ENCODE measurements at places on chromosomes 4 and X.

GRCh38 chrX:125532411-125533089, 212.9 kb downstream of the TEX13C start:
- no peak for DNase-seq

DNA sequence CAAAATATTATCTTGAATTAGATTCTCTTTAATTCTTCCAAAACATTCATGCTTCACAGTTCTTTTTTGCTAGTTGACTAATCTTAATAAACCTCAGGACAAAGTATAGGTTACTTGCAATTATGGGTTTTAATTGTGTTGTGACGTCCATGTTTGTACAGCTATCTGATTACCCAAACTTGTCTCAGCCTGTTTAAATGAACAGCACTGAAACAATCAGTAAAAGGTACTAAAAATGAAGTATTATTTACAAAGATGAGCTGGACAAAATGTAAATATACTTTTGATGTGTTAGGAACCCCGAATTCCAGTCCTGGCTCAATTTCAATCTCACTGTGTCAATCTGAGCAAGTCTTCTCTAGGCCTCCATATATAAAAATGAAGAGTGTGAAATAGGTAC, 57.4 kb upstream of the SLC6A14 start:
- no peak for DNase-seq

- no peak for DNase-seq
Observed at GRCh38 chr4:77127837-77128621, 29.0 kb upstream of the CCNG2 start.

DNA sequence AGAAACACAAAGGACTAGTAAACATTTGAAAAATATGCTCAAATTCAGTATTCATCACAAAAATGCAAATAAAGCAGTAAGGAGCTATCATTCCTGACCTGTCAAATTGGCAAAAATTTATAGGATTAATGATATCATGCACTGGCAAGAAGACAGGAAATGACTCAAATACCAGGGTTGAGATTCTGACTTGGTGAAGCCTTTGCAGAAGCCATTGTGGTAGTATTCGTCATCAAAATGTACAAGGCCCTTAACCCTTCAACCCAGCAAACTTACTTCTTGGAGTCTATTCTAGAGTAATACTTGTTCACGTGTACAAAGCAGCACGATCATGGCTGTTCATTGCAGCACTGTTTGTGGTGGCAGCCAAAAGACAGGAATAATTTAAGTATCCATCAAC, 132.4 kb downstream of the ENOX2 start:
- DNase-seq: no peak

DNA sequence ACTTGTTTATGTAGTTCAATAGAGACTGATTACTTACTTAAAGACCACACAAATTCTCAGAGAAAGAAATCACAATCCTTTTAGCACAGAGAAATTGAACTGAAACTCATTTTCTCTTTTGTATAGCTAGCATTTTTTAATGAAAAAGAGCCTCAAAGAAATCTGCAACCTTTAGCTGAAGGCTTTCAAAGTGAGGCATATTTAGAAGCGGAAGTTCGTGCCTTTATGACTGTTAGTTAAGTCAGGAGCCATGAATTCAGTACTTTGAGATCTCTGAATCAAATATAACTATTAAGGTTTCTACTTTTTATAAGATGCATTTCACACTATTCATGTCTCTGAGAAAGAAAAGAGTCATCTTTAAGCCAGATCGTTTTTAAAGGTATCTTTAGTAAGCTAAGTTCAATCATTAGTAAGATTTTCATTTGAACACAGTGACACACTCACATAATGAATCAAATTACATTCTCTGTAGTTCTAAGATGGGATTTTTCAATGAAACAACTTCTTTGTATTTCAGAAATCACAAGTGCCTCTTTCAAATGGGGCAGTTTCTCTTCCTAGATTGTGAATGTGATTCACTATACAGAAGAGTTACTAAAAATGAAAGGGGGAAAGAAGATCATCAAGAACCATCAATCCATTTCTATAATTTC, 61.4 kb downstream of the SMARCA1 start:
- DNase-seq: no peak

- no peak for DNase-seq
Observed at GRCh38 chrX:154715825-154716224, 35.1 kb downstream of the GAB3 start.

DNA sequence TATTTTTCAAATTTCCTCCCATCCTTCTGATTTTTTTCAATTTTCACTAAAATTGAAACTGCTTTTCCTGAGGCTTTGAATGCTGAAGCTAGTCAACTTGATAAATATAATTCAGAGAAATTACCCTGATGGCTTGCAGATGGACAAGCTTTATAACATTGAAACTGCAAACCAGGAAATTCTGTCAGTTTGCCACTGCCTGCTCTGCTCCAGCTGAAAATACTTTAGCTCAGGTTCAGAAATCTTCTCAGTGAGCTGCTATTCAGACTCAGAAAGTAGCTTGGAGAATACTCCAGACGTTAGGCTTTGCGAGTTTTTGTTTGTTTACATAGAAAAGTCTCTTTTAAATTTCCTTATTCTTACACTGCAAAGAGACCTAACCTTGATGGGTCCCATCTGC, 1574.7 kb downstream of the STIM2 start:
- DNase-seq: no peak

GRCh38 chr4:169611157-169611556, 1.2 kb downstream of the NEK1 start:
- no peak for DNase-seq

GRCh38 chr4:89653012-89653411, 183.9 kb downstream of the SNCA start:
- DNase-seq: no peak

GRCh38 chr4:130395871-130396270, 1299.9 kb downstream of the C4orf33 start:
- DNase-seq: no peak

DNA sequence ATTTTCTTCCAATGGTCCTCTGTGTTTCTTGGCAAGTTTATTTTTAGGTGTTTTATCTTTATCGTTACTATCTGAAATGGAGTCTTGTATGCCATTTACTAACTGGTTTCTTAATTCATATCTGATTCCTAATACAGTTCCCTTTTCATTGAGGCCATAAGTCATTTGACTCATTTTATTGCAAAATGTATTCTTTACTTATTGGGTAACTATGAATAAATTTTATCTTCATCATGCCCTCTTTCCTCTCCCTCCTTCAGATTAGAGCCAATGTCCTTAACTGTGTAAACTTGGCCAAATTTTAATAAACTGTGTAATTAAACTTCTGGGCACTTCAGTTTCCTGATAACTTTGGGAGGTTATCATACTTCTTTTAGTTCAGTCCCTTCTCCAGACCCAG, 19.3 kb upstream of the MSMO1 start:
- DNase-seq: no peak

DNA sequence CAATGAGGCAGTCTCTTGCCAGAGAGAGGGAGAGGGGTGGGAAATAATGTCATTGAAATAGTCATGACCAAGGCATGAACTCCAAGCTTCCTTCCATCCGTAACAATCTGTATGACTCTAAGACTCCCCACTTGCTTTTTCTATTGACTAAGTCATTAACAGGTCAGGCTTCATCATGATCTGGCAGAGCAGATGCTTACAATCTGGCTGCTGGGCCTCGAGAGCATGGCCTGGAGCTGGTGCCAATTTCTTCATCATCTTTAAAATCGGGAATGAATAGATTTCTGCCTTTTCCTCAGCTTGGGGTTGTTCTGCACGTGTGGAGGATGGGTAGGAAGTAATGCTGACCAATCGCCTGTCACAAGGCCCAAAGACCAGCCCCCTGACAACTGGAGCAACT, 280.6 kb upstream of the CLNK start:
- no peak for DNase-seq

- no peak for DNase-seq
Observed at GRCh38 chr4:33302321-33302720, 2582.2 kb downstream of the PCDH7 start.

GRCh38 chrX:38561951-38562719, 793 bp downstream of the TSPAN7 start:
- no peak for DNase-seq

GRCh38 chr4:47218631-47219030, 187.3 kb downstream of the GABRB1 start:
- no peak for DNase-seq

GRCh38 chr4:40199179-40199670, 2.4 kb downstream of the RHOH start:
- DNase-seq: no peak

DNA sequence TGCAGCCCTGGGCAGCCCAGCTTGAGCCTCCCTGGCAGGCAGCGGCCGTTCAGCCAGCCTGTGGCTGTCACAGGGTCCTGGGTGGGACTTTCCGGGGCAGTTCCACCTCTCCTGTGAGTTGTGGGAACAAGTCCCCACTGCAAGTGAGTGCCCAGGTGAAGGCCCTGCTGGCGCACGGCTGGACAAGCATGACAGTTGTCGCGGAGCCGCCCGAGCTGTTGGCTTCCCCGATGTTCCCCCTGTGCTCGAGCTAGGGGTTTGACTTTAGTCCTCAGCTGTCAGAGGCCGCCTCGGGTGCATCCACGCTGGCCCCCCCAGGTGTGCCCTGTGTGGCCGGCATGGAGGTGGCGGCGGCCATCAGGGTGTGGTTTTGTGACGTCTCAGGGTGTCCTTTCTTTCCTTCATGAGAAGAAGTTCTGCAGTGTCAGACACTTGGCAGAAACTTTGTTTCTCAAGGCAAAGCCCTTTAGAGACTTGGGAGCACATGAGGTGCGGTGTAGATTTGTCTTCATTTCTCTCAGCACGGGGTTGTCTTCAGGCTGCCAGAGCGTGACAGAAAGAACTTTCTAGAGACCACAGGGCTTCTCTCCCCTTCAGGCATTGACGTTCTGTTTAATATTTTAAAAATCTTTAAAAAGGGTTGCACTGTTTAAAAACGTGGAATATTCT, 69.4 kb upstream of the HGFAC start:
- DNase-seq: no peak

DNA sequence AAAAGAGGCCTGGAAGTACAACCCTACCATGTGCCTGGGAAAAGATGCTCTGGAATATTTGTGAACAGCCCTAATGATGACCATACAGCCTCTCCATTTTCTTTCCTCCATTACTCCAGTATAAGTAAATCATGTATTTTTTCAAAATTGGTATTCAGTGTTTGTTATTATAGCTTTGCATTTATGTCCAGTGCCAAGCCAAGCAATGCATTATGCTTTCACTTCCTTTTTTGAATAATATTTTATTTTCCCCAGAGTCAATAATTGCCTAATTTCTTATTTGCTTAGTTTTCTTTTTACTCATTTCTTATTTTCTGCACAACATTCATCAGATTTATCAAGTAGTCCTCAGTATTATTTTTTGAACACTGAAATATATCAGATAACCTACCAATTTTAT, 49.3 kb upstream of the EOLA2 start:
- DNase-seq: no peak

DNA sequence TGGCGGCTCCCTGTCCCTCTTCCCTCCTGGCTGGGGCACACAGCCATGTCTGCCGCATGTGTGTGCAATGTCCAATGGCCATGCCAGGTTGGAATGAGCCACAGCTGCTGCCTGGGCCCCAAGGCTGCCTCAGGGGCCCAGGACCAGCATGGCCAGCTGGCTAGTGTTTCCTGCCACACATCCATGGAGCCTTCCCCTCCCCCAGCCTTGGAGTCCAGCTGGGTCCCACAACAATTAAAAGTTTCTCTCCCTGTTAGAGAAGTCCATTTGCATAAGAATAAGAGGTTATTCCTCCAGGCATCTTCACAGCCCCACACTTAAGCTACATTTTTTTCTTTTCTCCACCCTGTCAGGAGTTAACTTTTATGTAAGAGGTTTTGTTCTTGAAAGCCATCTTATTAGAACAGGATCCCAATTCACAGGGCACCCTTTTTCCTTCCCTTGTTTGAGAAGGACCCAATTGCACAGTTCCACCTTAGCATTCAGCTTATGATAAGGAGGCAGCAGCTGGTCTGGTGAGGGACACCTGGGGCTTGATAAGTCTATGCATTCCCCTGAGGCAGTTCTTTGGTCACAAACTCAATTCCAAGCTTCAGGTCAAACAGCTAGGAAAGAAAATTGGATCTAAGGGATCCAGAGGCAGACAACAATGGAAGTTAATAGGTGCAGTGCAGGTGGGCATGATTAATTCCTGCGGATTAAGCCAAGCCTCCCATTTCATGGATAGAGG, 963.3 kb upstream of the GRIA3 start:
- DNase-seq: no peak

GRCh38 chr4:20859097-20859781, 159.0 kb downstream of the PACRGL start:
- no peak for DNase-seq

DNA sequence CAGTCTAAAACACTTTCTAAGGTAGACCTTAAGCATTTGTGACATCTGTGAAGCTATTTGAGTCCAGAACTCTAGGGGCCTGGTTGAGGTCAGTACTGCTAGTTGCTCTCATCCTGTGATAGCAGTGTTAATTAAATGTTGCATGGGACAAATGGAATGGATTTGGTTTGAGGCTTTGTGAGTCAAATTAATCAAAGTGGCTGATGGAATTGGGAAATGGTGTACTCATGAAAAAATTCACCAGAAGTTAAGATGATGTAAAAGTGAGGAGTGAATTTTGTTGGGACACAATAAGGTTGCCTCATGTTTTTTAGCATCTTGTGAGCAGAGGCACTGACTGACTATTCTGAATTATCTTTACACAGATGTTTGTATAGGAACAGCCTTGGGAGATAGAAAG, 99.2 kb upstream of the ARSJ start:
- DNase-seq: no peak

GRCh38 chrX:116111934-116112595, 58.5 kb upstream of the AGTR2 start:
- no peak for DNase-seq

DNA sequence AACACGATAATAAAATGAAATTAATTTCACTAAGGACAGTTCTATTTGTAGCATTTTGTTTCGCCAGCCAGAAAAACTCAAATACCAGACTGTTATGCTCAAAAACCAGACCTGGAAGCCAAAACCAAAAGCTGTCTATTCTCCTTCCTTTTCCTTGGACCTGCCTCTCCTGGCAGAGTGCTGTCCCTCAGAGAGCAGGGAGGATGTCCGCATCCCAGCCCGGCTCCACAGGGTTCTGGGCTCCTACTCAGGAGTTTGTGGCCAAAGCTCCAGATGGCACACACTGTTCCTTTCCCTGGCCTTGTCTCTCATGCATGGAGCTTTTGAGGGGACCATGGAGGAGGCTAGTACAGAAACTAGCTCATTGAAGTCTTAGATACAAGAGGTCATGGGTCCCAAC, 41.9 kb upstream of the C1QTNF7 start:
- DNase-seq: no peak

Data from central memory CD4-positive, alpha-beta T cell (primary cell).